ENCODE measurements at places on chromosomes 13 and 19. TPM values are rescaled to one million over a fixed set of nuclear protein-coding genes. Genes with fewer than 3 reads are reported as not detected.

ITGBL1 gene
- total RNA-seq, result 16.7 TPM

GRCh38 chr13:76758738-76759137, 127.5 kb downstream of the KCTD12 start:
- peak; percentile 4 for DNase-seq

DNA sequence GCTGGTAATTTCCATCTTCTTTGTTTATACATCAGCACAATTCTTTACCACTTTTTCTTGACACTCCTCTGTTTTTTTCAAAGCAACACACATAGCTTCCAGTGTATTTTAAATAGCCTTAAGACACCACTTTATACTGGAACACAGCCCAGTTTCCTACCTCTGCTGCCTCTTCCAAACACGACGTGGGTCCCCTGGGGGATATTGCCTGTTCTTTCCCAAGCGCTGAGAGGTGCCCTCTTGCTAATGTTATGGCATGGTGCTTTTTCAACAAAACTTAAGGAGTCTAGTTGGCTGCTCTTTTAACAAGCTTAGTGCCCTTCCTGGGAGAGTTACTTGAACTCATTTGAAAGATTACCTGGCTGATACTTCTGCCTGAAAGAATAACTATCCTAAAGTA, 112.7 kb downstream of the OLFM4 start:
- no peak for DNase-seq

DNA sequence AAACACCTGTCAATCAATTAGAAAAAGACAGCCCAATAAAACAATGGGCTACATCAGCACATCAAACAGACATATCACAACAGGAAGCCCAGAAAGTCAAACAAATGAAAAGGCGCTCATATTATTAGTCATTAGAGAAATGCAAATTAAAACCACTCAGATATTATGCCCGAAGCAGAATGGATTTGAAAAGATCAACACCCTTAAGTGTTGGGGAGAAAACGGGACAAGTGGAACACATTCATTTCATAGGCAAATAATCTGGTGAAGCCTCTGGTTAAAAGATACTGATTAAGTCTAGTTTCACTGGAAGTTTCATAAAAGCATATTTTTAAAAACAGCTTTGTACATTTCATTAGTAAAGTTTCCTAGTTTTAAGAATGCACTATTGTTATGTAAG, 17.4 kb downstream of the NLRP9 start:
- DNase-seq, result no peak

GJB6 gene
- total RNA-seq, result 1.5 TPM

GRCh38 chr19:17951990-17952976, 14.6 kb upstream of the KCNN1 start:
- no peak for DNase-seq

EDNRB gene
- not detected for total RNA-seq

- no peak for DNase-seq
Observed at GRCh38 chr13:61410669-61411297, 4.9 kb downstream of the PCDH20 start.

HPN gene
- 1.0 TPM for total RNA-seq

DNA sequence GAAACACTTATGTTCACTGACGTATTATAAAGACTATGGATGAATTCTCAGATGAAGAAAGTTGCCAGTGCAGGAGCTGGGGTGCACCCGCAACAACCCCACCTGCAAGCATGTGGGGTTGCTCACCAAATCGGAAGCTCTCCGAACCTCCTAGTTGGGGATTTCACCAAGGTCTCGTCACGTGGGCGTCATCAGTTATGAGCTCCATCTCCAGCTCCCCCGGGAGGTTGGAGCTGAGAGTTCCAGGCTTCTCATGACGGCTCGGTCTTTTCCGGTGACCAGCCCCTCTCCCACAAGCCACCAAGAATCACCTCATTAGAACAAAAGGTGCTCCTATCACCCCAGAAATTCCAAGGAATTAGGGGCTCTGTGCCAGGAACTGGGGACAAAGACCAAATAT, 46.1 kb upstream of the TUBGCP3 start:
- no peak for DNase-seq

DNA sequence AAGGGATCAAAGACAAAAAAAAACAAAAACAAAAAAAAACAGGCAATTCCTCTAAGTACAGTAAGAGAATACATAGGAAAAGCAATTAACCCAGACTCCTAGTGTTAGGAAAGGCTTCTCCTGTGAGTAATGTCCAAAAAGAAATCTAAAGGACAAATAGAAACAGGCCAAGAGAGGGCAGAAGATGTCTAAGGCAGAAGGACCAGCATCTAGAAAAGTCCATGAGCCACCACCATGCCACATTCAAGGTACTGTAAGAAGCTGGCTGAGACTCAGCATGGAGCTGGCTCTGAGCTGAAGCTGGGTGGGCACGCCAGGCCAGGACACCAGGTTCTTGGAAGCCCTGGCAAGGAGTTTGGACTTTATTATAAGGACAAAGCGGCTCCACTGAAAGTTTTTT, 118.1 kb upstream of the FRY start:
- DNase-seq, result no peak

DNA sequence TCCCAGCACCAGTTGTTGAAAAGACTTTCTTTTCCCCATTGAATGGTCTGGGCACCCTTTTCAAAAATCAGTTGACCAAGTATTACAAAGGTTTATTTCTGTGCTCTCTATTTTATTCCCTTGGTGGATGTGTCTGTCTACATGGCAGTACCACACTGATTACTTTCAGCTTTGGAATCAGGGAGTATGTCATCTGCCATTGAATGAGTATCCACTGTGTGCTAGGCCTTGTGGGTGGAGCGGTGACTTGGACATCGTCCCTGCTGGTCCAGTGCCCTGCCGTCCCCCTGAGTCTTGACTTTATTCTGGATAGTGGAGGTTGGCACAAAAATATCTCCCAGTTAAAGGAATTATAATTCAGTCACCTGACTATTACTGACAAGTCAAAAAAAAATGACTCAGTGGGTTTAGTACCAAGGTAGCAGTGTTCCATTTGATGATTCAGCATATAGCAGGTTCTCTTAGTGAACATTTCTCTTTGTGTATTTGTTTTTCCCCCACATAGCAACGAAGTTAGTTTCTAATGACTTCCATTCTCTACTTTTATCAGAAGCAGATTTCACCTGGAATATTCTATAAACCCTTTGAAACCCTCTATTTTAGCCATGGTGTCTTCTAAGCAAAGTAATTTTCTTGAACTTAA, 3.9 kb downstream of the UPF3A start:
- DNase-seq, result peak; percentile 75

- DNase-seq, result no peak
Observed at GRCh38 chr19:4493104-4493928, 21.2 kb downstream of the HDGFL2 start.

DNA sequence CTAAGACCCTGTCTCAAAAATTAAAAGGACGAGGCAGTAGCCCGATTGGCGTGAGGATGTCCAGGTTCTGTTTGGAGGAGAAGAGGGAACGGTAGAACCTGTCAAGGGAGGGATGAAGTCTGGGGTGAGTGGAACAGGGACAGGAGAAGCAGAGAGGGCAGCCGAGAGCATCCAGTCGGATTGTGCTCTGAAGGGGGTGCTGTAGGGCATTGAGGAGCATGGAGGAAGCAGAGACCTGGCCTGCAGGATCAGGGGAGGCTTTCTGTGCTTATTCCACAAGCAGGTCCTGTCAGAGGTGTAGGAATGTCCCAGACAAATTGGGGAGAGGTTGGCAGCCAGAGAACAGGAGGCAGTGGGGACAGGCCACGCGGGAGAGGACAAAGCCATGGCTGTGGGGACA, 14.1 kb downstream of the AP2A1 start:
- DNase-seq, result no peak

DNA sequence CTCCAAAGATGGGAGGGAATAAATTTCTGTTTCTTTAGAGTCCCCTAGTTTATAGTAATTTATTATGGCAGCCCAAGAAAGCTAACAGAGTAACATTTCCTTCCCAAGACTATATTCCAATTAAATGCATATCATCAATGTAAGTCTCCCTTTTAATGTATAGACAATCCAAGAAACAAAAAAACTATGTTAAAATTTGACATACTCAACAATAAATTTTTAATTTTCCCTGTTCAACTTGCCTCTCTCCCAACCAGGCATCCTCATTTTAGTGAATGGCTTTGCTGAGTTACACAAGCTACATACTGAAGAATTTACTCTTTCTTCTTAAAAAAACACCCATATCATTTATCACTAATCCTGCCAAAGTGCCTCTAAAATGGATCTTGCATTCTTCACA, 1357.7 kb downstream of the PCDH9 start:
- no peak for DNase-seq
